ENCODE measurements at places on chromosomes 13 and 19.
A peak's percentile ranks its signal among the peaks of the same experiment; 100 is the strongest.

- no peak for DNase-seq
Measured at GRCh38 chr13:106061781-106062180, 473.7 kb downstream of the EFNB2 start.

GRCh38 chr19:15299568-15300409 lies 32.5 kb downstream of the BRD4 start:
- no peak for DNase-seq

GRCh38 chr19:49151267-49152118 lies 3.7 kb downstream of the HRC start:
- DNase-seq = peak; percentile 15

GRCh38 chr13:106011600-106011999 lies 523.9 kb downstream of the EFNB2 start:
- DNase-seq = no peak

GRCh38 chr13:22926748-22927400 lies 253.9 kb upstream of the SGCG start:
- no peak for DNase-seq

- no peak for DNase-seq
Measured at GRCh38 chr13:92682832-92683517, 543.6 kb upstream of the GPC6 start.

- DNase-seq = no peak
Measured at GRCh38 chr13:25901460-25902376, 150.1 kb downstream of the SHISA2 start.

- DNase-seq = no peak
Measured at GRCh38 chr13:21934284-21934683, 263.4 kb downstream of the FGF9 start.
